Mononuclear cell (primary cell): ENCODE measurements at places on chromosomes 6 and 20. TPM values are rescaled to one million over a fixed set of nuclear protein-coding genes. Genes with fewer than 3 reads are reported as not detected.

RIPOR3 gene
- total RNA-seq = 0.42 TPM

SYNDIG1 gene
- not detected for total RNA-seq

CTCFL gene
- total RNA-seq = not detected

GPR63 gene
- 0.10 TPM for total RNA-seq

SIM1 gene
- not detected for total RNA-seq

ADAM33 gene
- under 0.01 TPM for total RNA-seq

MYB gene
- total RNA-seq = 4.8 TPM

NRN1 gene
- 0.31 TPM for total RNA-seq

SIRPA gene
- total RNA-seq = 23.6 TPM

PCSK2 gene
- total RNA-seq = not detected

TXNDC5 gene
- 31.5 TPM for total RNA-seq

MAS1 gene
- total RNA-seq = 0.10 TPM

ZNF311 gene
- 0.10 TPM for total RNA-seq

UST gene
- total RNA-seq = 1.5 TPM

HSD17B8 gene
- total RNA-seq = 6.4 TPM

SCAND1 gene
- total RNA-seq = 63.9 TPM

FOXQ1 gene
- not detected for total RNA-seq

TMEM244 gene
- total RNA-seq = 0.52 TPM

RPRD1B gene
- total RNA-seq = 69.2 TPM

THBD gene
- 82.1 TPM for total RNA-seq

SPATS1 gene
- total RNA-seq = not detected

KCNK5 gene
- 0.31 TPM for total RNA-seq

TRIM10 gene
- 0.21 TPM for total RNA-seq

TENT5A gene
- 25.9 TPM for total RNA-seq

ACTL10 gene
- total RNA-seq = 0.42 TPM

ATP6V1G2 gene
- 0.73 TPM for total RNA-seq

PPP1R16B gene
- total RNA-seq = 72.4 TPM

GINM1 gene
- 20.5 TPM for total RNA-seq

C6orf58 gene
- not detected for total RNA-seq

IL17A gene
- not detected for total RNA-seq

PROKR2 gene
- not detected for total RNA-seq

PNLDC1 gene
- 0.10 TPM for total RNA-seq

C6orf52 gene
- total RNA-seq = not detected

FERMT1 gene
- total RNA-seq = under 0.01 TPM

BIRC7 gene
- total RNA-seq = 0.21 TPM

CST5 gene
- not detected for total RNA-seq

ATP5F1E gene
- total RNA-seq = 35.7 TPM

RREB1 gene
- 47.5 TPM for total RNA-seq

RBM24 gene
- 0.21 TPM for total RNA-seq

PHF10 gene
- 64.5 TPM for total RNA-seq

ZSCAN23 gene
- 0.73 TPM for total RNA-seq

FOXP4 gene
- 3.5 TPM for total RNA-seq

KIF25 gene
- total RNA-seq = not detected

POFUT1 gene
- total RNA-seq = 7.2 TPM

TEAD3 gene
- total RNA-seq = not detected

PAK5 gene
- total RNA-seq = not detected

B3GALT4 gene
- 11.1 TPM for total RNA-seq

ABT1 gene
- total RNA-seq = 36.9 TPM

CEP162 gene
- 6.3 TPM for total RNA-seq

SALL4 gene
- total RNA-seq = not detected

CST4 gene
- total RNA-seq = not detected

ANKEF1 gene
- 0.84 TPM for total RNA-seq

MYLK4 gene
- 0.42 TPM for total RNA-seq

BPI gene
- total RNA-seq = 5.5 TPM

TFAP2C gene
- not detected for total RNA-seq

SLC17A3 gene
- total RNA-seq = 0.31 TPM

RPS10 gene
- 4,222 TPM for total RNA-seq
